ENCODE measurements at places on chromosomes 7 and 10.

- no peak for DNase-seq
These were observed 1.9 kb downstream of the EZH2 start for GRCh38 chr7:148882192-148882591.

DNA sequence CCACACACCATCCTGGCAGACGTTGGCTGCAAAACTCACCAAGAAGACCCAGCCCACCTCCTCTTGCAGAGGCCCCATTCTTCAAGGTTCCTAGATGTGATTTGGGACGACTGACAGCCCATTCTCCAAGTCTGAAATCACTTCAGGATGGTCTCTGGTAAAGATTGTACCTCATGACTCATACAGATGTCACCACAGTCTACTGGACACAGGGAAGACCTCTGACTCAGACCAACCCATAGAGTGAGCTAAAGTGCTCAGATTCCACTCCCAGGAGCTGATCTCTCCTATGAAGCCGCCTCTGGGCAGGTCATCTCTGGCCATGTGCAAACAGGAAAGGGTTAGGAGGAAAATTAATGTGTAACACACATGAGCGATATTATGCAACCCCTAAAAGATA is 102.4 kb upstream of the VWC2 start:
- DNase-seq: no peak

GRCh38 chr10:120684226-120684625 is 166.9 kb upstream of the WDR11 start:
- no peak for DNase-seq

- no peak for DNase-seq
These were observed 6.3 kb upstream of the UNCX start for GRCh38 chr7:1226186-1226901.

- DNase-seq: peak; percentile 18
These were observed 68.5 kb downstream of the CXCL12 start for GRCh38 chr10:44316187-44316921.

DNA sequence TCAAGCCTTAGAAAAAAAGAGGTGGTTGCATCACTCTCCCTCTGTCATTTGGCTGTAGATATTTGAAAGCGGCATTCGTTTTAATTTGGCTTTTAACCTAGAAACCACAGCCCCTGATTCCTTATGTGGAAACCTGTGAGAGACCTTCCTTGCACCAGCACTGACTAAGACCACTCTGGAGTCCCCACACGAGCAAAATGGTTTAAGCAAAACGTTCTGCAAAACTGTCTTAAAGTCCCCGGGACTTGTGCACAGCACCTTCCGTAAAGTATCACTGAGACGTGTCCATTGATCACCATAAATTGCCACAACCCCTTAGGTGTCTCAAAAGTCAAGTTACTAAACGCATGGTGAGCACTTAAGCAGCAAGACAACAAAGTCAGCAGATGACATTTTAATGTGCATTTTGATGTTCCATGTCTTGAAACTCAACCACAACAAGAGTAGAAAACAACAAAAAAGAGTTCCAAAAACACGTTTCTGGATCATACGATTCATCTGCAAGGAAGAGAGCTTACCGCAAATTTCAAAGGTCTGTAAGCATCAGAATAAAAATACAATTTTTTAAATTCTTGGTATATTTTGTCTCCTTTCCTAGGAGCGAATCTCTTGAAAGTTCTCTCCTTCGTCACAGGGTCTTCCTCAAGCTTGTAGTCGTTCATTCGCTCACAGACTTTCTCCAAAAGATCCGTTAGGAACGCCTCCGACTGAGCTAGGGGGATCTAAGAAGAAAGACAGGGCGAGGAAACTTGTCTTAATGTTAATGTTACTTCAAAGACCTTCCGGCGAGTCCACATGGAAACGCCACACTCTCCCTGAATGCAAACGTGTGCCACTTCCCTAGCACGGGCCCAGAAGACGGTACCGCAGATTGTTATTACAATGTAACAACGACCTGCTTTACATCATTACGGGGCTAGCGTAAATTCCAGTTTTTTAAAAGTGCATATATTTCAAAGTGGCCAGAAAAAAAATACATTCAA is 37.7 kb downstream of the CNPY1 start:
- no peak for DNase-seq

GRCh38 chr10:22536620-22537019 is 177.8 kb downstream of the PIP4K2A start:
- no peak for DNase-seq

GRCh38 chr7:144824360-144824759 is 11.5 kb downstream of the TPK1 start:
- DNase-seq: no peak

DNA sequence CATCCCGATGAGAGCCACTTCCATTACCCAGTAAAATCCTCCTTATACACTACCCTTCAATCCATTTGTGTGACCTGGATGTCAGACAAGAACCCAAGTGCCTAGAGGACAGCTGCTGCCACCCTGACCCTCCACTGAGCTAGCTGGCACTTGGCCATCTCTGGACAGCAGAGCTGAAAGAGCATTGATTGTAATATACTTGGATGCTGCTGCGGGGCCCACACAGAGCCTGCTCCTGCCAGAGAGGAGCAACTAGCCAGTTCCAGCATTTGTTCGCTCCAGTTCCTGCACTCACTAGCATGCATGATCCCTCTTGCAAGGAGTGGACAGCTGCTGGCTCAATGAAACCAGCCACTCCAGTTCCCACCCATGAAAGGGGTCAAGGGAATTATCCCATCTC is 8.4 kb upstream of the TMEM254 start:
- no peak for DNase-seq

GRCh38 chr7:116497708-116498107 is 1.8 kb upstream of the CAV2 start:
- DNase-seq: no peak

GRCh38 chr10:13698217-13698616 is 111.5 kb downstream of the PRPF18 start:
- no peak for DNase-seq

- DNase-seq: no peak
These were observed 451.9 kb downstream of the GRID1 start for GRCh38 chr10:85914720-85915119.

DNA sequence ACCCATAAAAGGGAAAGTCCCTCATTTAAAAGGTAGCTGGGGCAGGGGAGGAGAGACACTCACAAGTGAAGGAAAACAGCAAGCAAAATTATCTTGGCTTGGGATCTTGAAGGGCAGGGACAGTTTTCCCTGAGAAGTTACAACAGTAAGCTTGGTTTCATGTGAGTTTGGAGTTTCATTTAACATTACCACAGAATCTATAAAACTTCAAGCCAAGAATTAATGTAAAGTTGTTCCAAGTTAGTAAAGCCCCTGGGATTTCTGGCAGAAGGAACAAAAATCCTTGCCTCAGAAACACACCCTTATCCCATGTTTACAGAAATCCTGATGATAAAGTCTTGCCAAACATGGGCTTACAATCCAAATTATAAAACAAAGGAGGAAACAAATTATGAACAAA is 19.2 kb downstream of the CRPPA start:
- no peak for DNase-seq

- DNase-seq: no peak
These were observed 152.8 kb downstream of the FOXP2 start for GRCh38 chr7:114567416-114567815.

GRCh38 chr10:89419548-89419947 is 5.2 kb downstream of the IFIT5 start:
- no peak for DNase-seq

DNA sequence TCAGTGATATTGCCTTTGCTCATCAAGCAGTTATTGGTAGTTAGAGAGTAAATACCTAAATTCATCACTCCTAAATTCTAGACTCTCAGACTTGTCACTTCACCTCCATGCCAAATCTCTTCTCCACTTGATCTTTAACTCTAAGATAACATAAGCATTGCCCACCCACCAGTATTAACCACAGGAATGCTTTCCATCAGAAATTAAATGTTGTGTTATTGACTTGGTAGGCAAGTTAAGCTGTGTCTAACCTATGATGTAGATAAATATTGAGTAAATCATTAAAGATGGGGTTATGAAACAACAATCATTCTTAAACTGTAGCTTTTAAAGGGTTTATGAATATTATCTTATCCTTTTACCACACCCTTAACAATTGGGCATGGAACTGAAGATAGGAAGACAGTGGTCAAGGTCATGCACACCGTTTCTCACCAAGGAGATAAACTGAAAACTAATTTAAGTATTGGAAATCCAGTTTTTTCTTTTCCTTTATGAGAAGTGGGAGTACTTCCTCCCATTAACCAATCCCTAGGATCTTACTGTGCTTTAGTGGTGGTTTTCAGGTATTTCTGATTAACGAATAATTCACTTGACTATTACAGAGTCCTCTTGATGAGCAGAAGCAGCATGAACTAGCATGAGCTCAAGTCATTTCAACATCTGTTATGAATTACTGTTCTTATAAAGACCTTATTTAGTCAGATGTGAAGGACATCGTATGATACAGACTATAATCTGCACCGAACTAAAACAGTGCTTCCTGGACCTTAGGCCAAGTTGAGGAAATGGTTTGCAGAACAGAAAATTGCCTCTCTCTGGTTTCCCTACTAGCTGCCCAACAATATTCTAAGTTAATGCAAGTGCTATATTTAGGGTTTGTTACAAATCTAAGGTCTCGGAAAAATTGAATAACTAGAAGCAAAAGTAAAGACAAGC is 142.0 kb downstream of the LCOR start:
- DNase-seq: no peak

- no peak for DNase-seq
These were observed 37.1 kb downstream of the COL13A1 start for GRCh38 chr10:69838853-69839252.

- DNase-seq: no peak
These were observed 4.4 kb downstream of the TBX20 start for GRCh38 chr7:35249537-35249907.

GRCh38 chr10:74096777-74097176 is 53.9 kb downstream of the AP3M1 start:
- DNase-seq: no peak

DNA sequence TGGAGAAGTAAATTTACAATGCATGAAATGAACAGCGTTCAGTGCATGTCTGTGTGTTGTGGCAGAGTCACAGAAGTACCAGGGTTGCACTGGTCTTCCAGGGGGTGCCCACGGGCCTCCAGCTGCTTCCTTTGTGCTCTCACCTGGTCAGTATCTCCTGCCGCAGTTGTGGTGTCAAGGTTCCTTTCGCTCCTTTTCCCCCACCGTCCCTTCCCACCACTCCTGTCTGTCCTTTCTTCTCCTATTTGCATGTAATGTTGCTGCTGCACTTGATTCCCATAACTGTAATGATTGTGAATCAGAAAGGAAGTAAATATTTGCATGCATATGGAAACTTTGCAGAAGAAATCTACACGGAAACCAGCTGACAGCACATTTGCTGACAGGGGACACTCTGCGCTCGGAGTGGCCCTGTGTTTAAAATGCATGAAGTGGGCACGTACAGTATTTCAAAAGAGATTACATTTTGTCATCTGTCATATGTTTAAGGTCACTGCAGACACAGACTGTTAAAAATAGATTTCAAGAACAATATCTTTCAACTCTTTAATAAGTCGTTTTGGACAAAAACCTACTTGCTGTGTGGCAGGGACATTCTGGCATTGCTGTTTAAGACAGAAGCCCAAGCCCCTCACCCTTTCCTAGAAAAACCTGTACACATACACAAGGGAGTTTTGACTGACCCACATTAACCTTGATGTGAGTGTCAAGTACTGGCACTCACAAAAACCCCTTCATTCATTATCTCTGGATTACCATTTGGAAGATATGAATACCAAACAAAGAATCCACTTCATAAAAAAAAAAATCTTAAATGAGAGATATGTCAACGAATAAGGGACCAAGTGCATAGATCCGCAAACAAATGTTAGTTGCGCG is 336.7 kb upstream of the KLF6 start:
- DNase-seq: no peak

Data from vagina (tissue), 2 donors.